Nucleus accumbens (tissue), 56 donors: ENCODE measurements at places on chromosomes 2 and 18.

DNA sequence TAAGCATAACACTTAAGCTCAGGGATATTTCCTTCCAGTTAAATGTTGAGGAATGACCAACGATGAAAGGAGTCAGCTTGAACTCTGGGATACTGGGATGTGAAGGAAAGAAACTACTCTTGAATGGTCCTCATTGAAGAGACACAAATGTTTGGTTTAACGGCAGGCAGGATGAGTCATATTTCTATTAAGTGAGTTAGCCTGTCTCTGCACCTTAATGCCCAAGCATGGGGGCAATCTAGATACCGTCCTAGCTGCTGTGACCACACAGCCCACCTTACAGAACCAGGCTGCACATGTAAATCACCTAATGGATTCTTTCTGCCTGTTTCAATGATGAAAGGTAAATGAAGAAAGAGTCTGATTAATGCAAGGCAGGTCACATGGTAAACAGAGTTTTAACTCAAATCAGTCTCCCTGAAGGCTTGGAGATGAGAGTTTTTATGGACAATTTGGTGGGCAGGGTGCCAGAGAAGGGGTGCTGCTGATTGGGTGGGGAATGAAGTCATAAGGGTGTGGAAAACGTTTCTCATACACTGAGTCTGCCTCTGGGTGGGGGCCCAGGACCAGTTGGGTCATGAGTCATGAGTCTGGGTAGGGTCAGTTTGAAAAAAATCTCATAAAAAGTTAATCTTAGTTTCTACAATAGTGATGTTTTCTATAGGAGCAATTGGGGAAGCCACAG lies 144.6 kb upstream of the MMADHC start:
- DNase-seq: no peak

DNA sequence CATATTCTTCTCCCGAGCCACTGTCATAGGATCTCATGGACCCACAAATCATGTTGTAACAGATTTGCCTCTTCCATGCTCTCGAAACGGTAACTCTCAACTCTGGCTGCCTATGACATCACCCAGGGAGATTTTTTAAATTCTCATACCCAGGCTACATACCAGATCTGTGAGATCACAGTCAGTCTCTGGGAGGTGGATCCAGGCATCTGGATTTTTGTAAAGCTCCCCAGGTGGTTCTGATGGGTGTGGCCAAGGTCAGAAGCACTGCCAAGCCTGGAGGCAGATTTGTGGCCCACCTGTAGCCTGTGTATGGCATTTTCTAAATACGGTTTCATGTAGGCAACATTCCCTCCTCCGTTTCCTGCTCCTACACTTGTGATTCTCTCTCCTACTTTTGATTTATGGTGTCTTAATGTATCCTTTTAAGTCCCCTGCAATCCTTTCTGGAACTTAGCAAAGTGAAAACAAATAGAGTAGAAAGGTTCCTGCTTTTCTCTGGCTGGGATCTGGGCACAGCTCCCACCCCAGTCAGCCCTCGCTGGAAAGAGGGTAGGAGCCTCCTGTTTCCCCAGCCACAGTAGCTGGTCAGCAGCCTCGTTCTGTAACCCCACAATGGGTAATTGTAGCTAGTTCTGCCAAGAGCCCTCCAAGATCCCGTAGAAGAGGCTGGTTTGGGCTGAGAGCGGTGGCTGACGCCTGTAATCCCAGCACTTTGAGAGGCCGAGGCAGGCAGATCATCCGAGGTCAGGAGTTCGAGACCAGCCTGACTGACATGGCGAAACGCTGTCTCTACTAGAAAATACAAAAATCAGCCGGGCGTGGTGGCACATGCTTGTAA lies 96.2 kb downstream of the KLHL29 start:
- no peak for DNase-seq

GRCh38 chr2:12727641-12728040 lies 10.9 kb downstream of the TRIB2 start:
- DNase-seq: no peak

GRCh38 chr18:10336749-10337350 lies 117.6 kb upstream of the APCDD1 start:
- no peak for DNase-seq

GRCh38 chr2:177998006-177998405 lies 74.6 kb downstream of the PDE11A start:
- DNase-seq: no peak

- no peak for DNase-seq
These were observed at the start of gene SP5 for GRCh38 chr2:170715062-170715931. TSS of gene SP5 (plus strand) at chr2:170715337. CDS start at chr2:170715513, 176 bp downstream.

- DNase-seq: no peak
These were observed 44.4 kb upstream of the AGPS start for GRCh38 chr2:177348118-177348654.
